ENCODE measurements at places on chromosomes 5 and 9.

GRCh38 chr9:81256368-81256767 lies 433.0 kb downstream of the TLE1 start:
- DNase-seq, result no peak

- no peak for DNase-seq
Measured at GRCh38 chr9:85377731-85378289, 363.9 kb downstream of the AGTPBP1 start.

DNA sequence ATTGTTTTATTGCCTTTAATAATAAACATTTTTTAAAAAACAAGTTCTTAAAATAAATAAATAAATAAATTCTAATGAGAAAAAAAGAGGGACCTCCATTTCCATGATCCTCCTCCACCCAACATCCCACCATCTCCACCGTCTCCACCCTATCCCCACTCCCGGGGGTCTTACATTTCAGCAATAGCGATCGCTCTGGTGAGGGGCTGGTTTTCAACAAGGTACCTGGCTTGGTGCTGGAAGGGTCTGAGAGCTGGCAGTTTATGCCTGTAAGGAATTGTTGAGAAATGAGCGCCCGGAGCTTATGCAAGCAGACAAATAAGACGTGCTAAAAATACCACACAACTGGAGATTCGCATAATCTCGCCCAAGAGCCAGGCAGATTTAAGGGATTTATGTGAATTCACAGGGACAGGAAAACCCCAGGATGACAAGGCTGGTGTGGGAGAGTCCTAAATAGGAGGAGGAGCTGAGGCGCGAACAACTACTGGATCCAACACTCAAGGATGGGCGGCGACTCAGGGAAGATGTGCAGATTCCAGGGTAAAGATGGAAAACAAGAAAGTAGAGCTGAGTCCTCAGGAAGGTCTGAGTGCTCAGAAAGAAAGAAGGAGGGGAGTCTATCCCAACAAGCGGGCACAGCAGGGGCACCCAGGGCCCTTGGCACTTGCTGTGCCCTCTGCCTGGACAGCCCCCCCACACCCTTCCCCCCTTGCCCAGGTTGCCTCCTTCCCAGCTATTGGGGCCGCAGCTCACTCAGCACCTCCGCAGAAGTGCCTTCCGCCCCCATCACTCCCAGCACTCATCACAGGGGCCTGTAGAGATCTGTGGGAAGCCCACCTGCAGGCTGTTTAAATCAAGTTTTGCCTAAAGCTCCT lies 27.0 kb downstream of the TRIM14 start:
- no peak for DNase-seq

GRCh38 chr9:79567671-79568098 lies 4.1 kb upstream of the TLE4 start:
- no peak for DNase-seq

DNA sequence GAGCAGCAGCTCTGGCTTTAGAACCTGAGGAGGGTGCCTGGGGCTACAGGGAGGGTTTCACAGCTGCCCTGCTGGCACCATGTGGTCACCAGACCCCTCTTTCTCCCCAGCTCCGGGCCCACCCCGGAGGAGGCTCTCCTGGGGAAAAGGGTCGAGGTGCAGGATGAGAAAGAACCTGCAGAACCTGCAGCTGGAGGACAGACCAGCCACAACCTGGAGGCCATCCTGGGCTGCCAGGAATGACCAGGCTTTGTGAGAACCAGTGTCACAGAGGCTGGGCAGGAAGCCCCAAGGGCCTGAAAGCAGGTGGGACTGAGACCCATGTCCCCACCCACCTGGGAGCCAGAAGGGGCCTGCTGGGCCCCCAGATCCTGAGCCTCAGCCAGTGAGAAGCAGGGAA lies 23.0 kb downstream of the SEMA4D start:
- DNase-seq, result no peak

DNA sequence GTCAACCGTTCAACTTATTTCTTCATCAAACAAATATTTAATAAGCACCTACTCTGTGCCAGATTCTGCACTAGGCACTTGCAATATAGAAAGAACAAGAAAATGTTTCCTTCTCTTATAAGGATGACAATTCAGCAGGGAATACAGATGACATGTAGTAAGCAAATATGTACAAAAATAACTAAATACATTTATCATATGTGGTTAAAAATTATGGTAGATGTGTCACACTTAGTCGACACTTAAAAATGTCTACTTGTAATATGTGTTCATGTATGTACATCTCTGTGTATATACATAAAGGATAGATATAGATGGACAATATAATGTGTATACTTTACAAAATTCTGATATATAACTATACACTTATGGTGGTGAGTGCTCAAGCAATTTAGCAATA lies 417.0 kb upstream of the MEF2C start:
- no peak for DNase-seq

- no peak for DNase-seq
Measured at GRCh38 chr9:115599898-115600297, 481.9 kb upstream of the TNC start.

- no peak for DNase-seq
Measured at GRCh38 chr9:101477214-101477613, 41.6 kb upstream of the ALDOB start.

GRCh38 chr9:87529671-87530070 lies 32.0 kb downstream of the DAPK1 start:
- DNase-seq, result no peak

GRCh38 chr5:170336065-170336464 lies 38.5 kb upstream of the LCP2 start:
- DNase-seq, result no peak

DNA sequence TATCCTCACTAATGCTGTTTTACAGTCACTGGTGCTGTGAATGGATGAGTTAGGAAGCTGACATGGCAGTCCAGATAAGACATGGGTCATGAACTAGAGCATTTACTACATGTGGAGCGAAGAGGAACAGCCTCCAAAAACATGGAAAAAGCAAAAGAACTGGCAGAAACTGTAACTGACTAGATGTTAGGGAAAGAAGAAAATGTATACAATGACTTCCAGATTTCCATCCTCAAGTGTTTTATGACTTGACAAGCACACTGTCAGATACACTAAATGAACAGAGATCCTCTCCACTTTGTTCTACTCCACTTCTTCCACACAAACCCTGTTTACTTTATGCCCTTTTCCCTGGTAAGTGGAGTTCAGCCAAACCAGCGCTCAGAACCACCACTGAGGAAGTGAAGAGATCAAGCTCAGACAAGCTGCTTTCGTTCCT lies 11.5 kb downstream of the HMGCS1 start:
- DNase-seq, result no peak

- no peak for DNase-seq
Measured at GRCh38 chr9:137316012-137316981, 14.2 kb upstream of the NRARP start.

- no peak for DNase-seq
Measured at GRCh38 chr5:132774896-132775295, 2.1 kb downstream of the SEPTIN8 start.

DNA sequence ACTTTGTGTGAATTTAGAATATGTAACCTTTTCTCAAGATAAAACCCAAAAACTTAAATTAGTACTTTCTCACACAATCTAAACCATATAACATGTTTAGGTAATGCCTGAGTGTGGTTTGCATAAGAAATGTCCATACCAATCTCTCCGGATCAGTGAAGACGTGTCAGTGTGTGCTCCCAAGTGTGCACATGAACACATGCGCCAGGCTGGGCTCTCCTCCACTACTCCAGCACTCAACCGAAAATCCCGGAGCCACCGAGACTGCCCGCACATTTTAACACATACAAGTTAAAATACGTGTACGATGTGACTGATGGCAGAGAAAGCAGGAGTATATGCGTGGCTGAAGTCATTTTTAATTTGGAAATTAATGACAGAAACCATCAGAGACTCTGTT lies 658.4 kb downstream of the EFNA5 start:
- DNase-seq, result no peak

DNA sequence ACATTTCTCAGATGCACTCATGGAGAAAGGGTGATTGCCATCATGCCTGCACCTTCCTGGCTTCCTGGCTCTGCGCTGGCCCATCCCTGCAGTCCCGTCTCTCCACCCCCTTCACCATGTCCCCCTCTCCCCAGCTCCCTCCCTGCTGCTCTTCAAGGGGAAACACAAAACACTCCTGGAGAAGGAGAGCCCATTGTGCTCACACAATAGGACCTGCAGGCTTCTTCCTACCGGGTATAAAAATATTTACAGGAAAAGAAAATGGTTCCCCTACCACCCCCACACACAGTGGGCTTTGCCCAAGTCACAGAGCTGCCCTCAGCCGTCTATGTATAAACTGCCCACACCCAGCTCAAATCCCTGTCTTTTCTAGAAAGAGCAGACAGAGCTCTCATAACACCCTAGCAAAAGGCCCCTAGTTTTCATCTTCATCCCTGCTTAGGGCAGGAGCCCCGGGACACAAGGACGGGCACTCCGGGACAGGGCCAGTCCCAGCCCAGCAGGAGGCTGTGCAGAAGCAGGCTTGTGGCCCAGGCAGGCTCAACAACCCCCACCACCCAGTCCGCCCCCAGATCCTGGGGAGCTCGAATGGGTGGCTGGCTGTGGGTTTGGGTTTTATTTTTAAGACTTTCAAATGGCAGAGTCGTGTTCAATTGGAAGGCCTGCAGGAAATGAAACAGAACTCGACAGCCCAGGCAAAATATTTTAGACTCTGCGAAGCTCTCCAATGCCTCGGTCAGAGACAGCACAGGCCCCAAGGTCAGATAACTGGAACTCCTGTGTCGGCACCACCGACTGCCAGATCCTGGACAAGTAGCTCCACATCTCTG lies 77.3 kb downstream of the LRSAM1 start:
- no peak for DNase-seq

- DNase-seq, result no peak
Measured at GRCh38 chr5:177546258-177546741, 8.1 kb downstream of the FAM193B start.

GRCh38 chr5:80834710-80835109 lies 125.5 kb upstream of the RASGRF2 start:
- no peak for DNase-seq

DNA sequence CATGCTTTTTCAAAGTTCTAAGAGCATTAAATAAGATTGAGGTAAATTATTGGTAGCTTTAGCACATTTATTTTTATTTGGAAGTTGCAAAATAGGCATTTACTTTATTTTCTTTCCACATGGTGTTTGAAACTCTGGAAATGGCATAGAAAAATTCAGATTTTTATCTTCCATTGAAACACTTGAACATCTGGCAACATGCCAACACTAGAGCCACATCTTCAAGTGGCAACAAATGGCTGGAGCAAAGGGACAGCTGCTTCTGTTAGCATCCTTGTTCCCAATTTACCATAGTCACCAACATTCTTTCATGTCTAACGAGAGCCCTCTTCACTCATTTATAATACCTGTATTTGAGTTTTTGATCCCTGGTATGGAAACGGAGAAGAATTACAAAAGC lies 539.9 kb downstream of the ZNF608 start:
- DNase-seq, result no peak

Measured in cerebellar nuclear complex (tissue), 1 donor.